Stimulated activated naive CD4-positive, alpha-beta T cell treated with Interleukin-2 at 50 U/mL for 16 hours (primary cell): ENCODE measurements at places on chromosomes 2 and 18.

DNA sequence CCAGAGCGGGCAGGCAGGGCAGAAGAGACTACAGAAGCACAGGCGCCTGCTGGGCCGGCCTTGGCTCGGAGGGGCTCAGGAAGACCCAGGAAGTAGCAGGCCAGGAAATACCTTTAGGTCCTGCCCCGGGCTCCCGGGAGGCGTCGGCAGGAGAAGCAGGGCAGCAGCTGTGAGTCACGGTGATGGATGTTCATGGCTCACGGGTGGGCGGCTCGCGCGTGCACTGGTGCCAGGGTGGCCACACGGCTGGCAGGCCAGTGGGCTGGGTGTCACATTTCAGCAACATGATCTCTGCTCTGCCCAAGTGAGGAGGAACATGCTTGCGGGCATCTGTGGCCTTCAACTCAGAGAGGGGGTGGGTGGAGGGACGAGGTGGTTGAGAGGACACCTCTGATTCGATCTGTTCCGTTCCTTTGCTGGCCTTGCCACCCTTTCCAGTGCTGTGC lies 139.3 kb downstream of the KLHL29 start:
- no peak for DNase-seq

GRCh38 chr2:8247905-8248622 lies 433.8 kb upstream of the ID2 start:
- DNase-seq, result no peak

- DNase-seq, result no peak
Observed at GRCh38 chr2:112634153-112634873, 11.4 kb upstream of the SLC20A1 start.

DNA sequence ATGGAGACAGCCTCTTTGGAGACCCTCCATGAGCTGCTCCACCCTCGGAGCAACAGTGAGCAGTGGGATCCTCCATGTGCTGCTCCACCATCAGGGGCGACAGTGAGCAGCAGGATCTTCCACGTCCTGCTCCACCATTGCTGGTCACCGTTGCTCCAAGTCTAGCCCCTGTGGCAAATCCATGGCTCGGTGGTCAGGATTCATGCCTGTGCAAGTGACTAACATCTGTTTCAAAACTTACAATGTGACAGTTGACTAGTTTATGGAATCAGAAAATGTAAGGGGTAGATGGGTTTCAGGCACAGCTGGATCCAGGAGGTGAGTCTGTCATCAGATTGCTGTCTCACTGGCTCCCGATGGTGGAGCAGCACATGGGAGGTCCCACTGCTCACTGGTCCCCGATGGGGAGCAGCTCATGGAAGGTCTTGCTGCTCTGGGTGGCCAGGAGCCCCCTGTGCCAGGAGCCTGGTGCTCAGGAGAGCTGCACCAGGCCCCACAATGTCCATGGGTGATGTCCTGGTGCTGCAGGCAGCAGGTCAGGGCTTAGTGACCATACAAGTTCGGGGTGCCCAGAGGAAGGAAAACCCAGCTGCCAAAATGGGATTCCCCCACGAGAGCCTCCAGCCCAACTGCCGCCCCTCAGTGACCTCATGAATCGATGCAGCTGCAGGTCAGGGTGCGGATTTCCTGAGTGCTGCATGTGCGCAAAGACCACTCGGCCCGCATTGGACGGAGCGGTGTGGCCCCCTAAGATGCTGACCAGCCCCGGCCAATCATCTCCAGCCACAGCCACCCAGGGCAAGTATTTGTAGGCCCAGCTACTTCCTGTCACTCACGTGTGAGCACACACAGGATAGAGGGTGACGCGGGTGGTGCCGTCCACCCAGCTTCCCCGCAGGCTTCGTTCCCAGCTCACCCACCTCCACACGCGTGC lies 116.5 kb upstream of the OTOS start:
- no peak for DNase-seq

- DNase-seq, result no peak
Observed at GRCh38 chr2:106334802-106335201, 133.4 kb downstream of the RGPD3 start.

DNA sequence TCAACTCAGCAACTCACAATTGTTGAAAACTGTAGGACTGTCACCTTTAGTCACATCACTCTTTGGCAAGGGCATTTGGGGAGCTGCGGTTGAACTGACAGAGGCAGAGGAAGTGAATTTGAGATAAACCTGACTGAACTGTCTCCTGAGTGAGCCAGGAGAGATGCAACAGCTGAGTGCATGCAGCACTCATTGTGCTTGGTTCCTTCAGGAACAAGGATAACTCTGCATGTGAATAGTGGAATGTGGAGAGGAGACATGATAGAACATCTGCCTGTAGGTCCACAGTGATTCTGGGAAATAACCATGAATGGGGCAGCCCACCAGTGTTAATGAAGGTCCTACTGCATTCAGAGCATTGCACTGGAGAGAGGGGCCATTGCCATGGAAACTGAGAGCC lies 494.7 kb downstream of the STK39 start:
- DNase-seq, result no peak

DNA sequence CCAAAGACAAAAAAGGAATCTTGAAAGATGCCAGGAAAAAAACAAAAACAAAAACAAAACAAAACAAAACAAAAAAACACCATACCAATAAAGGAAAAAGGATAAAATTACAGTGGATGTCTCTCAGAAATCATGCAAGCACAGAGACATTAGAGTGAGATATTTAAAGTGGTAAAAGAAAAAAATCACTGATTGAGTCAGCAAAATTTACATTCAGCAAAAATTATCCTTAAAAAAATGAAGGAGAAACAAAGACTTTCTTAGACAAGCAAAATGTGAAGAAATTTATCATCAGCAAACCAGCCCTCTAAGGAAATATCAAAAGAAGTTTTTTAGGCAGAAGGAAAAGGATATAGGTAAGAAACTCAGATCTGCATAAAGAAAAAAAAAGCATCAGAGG lies 10.2 kb upstream of the GKN1 start:
- no peak for DNase-seq

DNA sequence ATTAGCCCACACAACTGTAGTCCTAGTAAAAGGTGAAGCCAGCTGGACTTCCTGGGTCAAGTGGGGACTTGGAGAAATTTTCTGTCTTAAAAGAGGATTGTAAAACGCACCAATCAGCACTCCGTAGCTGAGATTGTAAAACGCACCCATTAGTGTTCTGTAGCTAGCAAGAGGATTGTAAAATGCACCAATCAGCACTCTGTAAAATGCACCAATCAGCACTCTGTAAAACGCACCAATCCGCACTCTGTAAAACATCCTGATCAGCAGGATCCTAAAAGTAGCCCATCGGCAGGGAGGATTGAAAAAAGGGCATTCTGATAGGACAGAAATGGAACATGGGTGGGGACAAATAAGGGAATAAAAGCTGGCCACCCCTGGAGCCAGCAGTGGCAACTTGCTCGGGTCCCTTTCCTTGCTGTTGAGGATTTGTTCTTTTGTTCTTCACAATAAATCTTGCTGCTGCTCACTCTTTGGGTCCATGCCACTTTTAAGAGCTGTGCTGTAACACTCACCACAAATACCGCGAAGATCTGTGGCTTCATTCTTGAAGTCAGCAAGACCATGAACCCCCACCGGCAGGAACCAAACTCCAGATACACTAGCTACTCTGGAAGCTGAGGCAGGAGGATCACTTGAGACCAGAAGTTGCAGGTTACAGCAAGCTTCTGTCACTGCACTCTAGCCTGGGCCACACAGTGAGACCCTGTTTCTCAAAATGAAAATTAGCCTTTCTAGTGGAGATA lies 102.6 kb downstream of the HS6ST1 start:
- DNase-seq, result no peak

GRCh38 chr2:121360566-121361300 lies 75.7 kb upstream of the TFCP2L1 start:
- no peak for DNase-seq

DNA sequence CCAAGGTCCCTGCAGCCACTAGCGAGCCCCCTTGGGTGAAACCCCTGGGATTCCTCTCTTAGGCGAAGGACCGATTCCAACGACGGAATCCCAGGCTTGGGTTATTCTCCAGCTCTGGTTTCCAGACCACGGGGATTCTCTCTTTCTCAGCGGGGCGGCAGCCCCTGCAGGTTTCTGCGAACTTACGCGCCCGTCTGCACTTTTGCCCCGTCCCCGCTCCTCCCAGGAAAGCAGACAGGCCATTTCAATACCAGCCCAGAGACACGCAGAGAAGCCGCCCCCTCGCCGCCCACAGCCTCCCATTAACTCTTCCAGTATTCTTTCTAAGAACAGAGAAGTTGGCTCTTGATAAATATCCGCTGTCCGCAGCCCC lies 1.2 kb downstream of the CBLN2 start:
- no peak for DNase-seq

DNA sequence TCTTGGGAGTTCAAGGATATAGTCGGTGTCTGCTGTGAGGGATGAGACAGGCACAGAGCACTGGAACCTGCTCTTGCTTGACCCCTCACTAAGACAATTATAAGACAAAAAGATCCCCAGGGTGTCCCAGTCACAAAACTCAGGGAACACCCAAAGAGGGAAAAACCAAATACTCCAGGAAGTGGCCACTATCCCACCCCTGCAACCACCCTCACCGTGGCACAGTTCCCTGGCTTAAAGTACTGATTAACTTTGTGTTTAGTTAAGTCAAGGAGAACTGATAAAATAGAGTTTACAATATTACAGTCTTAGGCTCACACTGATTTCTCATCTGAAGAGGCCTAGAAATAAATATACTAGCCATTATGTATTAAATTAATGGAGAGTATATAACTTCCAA lies 13.5 kb downstream of the IL36B start:
- no peak for DNase-seq

- DNase-seq, result peak; percentile 11
Observed at GRCh38 chr2:85750587-85751575, 2.9 kb upstream of the ATOH8 start.

- DNase-seq, result no peak
Observed at GRCh38 chr2:199484927-199485326, 27.2 kb upstream of the SATB2 start.

DNA sequence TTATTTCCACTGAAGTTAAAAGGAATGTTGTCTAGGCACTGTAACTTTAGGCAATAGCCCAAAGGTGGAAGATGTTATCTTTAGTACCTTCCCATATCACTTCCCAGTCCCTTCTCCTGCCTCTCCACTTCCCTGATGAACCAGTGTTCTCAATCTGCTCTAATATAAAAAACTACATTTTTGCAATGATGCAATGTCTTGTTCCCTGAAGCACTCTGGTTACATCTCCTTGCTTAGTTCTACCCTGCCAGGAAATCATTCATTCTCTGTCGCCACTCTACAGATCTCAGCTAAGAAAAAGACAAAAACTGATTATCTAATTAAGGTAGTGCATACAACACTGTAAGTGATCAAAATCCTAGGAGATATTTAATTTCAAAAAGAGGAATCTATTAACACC lies 71.3 kb downstream of the BAZ2B start:
- no peak for DNase-seq

- no peak for DNase-seq
Observed at GRCh38 chr2:155747531-155747930, 585.0 kb downstream of the NR4A2 start.

DNA sequence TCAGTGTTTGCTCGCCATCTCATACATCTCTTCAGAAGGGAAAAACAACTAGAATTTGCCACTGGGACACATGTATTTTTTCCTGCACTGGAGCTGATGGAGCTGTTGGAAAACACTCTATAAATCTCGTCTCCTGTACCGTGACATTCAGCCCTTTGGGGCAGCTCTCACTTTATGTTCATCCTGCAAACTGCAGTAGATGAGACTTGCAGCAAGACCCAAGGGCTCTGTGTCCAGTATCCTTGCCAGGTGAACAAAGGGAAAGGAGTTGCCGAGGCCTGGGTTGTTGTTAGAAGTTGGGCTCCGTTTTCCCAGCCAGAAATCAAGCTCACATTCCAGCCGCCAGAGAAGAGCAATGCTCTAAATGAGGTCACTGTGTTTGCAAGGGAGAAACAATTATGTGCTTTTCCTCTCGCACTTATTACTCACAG lies 285.1 kb downstream of the SLC4A3 start:
- DNase-seq, result no peak

GRCh38 chr2:212692466-212692865 lies 153.9 kb upstream of the ERBB4 start:
- no peak for DNase-seq

DNA sequence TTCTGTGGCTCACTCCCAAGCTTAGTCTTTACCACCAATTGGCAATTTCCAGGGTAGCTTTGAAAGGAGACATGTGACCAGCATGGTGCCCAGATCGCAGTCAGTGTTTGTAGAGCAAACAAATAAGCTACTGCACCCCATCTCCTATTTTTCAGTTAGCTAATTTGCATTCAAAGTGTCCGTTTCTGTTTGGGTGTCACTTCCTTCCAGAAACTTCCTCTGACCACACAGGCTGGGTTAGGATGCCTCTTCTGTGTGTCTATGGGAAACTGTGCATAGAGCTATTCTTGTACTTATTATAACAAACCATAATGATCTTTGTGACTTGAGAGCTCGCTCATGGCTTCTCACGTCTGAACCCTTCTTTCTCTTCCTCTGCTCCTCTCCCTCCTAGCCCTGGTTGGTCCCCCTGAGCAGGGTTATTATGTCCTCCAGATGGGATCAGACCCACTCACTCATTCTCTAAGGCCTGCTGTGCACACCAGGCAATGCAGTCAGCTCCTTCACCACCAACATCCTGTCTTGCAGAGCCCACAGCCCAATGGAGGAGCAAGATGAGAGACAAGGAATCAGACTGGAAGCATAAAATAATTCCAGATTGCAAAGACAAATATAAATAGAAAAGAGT lies 101.2 kb upstream of the ALK start:
- no peak for DNase-seq

DNA sequence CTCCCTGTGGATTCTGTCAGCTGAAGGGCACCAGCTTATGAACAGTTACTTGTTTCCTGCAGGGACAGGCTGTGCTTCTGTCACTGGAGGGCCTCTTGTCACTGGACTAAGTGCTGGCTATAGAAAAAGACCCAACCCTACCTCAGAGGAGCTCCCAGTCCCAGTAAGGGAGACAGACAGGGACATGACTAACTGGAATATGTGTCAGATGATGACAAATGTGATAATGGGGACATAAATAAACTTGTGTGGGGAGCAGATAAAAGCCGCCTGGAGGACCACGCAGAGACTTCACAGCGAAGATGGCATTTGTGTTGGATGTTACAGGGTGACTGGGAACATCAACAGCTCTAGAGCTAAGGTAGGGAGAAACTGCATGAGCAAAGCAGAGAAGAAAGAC lies 95.0 kb downstream of the MAPRE2 start:
- no peak for DNase-seq

DNA sequence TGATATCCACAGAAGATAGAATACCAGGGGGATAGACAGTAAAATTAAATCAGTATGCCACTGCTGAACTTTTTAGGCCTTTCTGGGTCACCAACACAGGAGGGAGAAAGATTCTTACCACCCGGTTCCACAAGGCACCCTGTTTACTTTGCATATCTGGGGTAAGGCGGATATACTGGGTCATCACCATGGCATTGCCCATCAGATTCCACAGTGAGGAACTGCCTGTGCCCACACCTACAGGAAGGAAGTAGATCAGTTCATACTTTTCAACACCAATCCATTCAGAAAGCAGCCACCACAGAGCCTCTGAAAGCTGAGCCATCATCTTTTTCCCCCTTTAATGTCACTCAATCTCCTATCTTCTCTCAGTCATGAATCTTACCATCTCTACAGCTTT lies 2.0 kb downstream of the LMAN2L start:
- no peak for DNase-seq
